Ecto neural progenitor cell (in vitro differentiated cells): ENCODE measurements at places on chromosomes 2 and 18.

- peak; percentile 8 for DNase-seq
These were observed 30.5 kb upstream of the TMEM131 start for GRCh38 chr2:98026292-98026691.

GRCh38 chr2:20549691-20550348 lies 101.1 kb downstream of the HS1BP3 start:
- no peak for DNase-seq

DNA sequence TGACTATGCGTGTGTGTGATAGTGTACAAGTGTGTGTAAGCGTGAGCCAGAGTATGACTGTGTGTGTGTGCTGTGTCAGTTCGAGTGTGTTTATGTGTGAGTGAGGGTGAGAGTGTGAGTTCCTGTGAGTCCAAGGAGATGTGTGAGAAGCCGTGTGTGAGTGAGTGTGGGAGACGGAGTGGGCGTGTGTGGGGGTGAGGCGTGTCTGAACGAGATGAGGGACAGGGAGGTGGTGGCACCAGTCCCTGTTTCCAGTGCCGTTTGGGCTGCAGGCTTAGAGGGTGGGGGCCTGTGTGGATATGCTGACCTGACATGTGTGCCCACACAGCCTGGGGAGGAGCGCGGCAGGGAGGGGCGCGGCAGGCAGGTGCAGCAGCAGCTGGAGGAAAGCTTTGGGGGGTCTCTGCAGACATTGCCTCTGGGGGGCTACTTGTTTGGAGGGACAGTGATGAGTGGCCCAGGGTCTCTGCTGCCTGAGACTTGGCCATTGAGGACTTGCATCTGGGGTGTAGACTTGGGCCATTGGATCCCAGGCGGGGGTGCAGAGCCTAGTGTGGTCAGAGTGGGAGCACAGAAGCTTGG lies 41.6 kb downstream of the GLI2 start:
- DNase-seq, result no peak

GRCh38 chr2:68171684-68172083 lies 14.0 kb downstream of the PNO1 start:
- no peak for DNase-seq

DNA sequence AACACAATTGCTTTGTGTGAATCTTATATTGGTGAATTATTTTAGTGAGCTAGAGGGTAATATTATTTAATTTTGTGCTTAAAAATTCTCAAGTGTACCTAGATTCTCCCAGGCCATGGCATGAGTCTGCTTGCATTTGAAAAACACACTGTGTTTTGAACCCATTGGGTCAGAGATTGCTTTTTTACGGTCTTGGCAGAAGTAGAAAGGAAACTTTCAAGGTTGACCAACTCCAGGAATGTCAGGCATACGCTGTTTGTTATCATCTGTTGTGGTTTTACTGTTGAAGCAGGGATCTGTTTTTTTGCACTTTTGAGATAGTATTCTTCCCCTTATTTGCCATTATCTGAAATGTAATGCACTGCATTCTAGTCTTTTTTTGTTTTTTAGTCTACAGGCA lies 377.4 kb downstream of the RPRM start:
- DNase-seq, result no peak

DNA sequence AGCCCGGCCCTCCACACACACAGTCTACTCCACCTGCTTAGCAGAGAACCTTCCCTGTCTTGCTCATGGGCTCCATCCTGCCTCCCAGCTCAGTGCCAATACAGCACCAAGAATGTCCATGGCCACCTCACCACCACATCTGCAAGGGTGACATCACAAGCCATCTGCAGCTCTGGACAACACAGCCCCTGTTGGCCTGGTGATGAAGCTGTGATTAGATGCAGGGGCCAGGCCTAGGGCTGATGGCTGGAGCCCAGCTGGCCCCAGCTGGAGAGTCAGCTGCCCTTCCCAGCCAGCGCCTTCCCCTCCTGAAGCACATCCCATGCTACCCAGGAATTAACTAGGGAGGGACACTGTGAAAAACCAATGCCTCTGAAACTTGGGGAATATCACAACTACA lies 91.1 kb downstream of the TTC32 start:
- peak; percentile 27 for DNase-seq

- DNase-seq, result no peak
These were observed 563 bp upstream of the GMCL1 start for GRCh38 chr2:69828938-69829255.

- no peak for DNase-seq
These were observed 157.9 kb upstream of the MAP3K20 start for GRCh38 chr2:172917716-172918115.

GRCh38 chr2:117621326-117621725 lies 193.2 kb upstream of the DDX18 start:
- DNase-seq, result no peak

- DNase-seq, result no peak
These were observed 126.1 kb upstream of the LTBP1 start for GRCh38 chr2:32820701-32821100.

- DNase-seq, result peak; percentile 13
These were observed 217.0 kb downstream of the ANAPC1 start for GRCh38 chr2:111667001-111667400.

DNA sequence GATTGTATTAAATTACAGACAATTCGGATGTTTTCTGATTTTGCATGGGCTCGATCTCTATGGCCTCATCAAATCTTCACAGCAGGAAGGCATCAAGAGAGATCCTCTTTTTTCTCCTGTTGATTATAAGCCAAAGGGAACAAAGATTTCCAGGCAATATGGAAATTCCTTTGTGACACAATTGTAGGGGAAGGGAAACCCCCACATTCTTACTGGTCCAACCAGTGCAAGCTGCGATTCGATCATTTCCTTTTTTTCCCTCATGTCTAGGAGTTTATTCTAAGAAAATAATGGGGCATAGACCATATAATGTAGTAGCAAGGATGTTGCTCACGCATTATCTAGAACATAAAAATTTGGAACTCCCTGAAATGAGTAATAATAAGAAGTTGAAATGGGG lies 87.7 kb downstream of the LYPD6 start:
- no peak for DNase-seq

DNA sequence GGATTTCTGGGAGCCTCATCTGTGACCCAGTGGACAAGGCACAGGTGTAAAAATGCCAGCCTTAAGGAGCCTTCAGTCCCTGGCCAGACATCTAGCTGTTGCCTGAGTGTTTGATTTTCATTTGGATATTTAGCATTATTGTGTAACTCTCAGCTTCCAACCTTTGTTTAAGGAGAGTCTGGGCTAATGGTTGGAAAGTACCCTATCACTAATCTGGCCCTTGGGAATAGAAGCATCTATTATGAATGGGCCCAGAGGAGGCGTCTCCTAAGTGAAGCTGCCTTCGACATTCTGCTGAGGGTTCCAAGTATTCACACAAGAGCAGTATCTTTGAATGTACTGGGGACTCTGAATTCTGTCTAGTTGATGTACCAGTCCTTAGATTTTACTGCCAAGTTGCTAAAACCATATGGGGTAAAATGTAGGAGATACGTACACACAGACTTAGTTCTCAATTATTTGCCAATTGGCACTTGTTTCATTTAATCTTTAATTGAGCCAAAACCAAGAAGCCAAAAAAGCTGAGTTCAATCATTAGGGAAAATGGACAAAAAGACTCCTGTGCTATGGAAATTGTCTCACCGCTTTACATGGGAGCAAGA lies 7.2 kb upstream of the ANKRD29 start:
- DNase-seq, result no peak

DNA sequence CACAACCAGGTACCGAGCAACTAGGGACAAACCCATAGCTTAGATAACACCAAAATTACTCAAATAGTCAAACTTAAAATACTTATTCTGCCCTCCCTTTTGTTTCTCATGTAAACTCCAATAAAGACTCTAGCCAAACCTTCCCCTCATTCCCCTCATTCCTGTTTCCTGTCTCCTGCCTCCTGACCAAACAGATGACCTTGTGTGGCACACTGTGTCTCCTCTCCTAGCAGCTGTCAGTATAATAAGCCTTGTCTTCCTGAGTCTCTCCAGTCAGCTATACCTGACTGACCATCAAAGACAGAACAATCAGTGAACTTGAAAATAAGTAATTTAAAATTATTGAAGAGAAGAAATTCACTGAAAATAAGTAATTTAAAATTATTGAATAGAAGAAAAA lies 14.3 kb downstream of the SULT1C4 start:
- no peak for DNase-seq

DNA sequence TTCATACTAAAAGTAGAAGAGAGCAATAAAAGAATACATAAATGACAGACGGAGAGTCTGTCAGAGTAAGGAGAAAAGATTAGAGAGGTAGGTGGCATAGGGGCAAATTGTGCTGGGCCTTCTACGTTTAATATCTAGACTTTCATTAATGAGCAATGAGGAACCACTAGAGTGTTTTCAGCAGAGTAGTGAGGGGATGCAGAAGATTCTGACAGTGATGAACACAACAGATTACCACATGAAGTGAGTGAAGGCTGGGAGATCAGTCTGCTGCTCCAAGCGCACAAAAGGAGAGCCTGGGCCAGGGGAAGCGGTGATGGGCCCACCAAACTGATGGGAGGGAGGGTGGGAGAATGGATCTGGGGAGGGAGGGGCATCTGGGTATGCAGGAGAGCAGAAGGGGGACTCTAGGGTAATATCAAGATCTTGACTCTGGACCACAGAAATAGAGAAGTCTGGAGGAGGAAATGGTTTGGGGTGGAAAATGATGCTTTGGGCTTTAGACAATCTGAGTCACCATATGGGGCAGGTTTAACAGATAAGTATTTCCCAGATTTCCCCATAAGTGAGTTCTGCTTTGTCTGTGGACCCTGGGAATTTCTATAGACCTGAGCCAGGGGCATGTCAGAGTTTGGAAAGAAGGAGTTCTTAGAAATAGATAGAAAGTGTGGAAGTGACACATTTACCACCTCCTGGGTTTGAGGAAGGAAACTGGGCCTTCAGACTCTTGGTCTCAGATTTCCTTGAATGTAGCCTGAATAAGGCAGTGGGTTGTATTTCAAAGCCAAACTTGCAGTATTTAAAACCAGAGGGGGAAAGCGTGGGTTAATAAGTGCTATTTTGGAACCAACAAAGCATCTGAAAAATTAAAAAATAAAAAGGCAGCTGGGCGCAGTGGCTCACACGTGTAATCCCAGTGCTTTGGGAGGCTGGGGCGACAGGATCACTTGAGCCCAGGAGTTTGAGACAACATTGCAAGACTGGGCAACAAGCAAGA lies 15.0 kb upstream of the IL1A start:
- no peak for DNase-seq

GRCh38 chr2:129794540-129794939 lies 184.9 kb upstream of the RAB6C start:
- DNase-seq, result no peak

DNA sequence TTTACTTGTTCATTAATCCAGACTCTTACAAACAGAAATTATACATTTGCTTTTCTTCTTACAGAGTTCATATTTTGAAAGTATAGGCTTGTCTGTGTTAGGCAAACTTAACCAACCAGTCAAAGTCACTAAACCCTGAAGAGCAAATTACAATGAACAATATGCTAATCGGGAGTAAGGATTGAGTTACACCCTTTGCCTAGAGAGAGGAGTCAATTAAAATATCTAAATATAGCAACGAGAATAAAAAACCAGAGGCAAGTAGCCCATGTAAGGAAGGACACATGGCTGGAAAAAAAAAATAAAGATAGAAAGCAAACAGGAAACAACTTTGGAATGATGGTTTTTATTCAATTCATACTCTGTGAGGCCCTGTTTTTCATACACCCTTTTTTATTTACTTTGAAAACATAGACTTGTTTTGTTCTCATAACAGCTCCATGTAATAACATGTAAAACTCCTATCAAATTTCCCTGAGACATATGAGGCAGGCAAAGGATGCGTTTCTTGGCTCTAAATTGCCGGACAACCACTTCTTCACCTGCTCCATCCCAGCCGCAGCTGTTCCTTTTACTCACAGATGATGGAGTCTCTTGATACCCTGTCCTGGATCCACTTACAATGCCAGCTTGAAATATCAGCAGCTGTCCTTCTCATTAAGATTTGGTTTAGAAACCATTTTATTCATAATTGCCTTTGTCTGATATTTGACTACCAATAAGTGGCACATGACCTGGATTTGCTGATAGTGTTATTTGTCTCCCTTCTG lies 767.7 kb upstream of the GCFC2 start:
- no peak for DNase-seq

DNA sequence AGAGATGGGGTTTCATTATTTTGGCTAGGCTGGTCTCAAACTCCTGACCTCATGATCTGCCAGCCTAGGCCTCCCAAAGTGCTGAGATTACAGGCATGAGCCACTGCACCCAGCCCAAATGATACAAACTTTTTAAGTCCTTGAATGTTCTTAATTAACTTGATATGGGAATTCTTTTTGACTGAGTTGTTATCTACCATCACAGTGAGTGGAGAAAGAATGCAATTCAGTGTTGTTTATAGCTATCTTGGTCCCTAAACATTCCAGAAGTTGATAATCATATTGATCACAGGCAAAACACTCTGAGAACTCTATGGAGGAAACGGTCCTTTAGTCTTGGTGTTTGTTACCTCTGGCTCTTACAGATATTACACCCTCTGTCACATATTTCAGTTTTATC lies 1072.5 kb downstream of the SUCLG1 start:
- DNase-seq, result no peak

GRCh38 chr2:189685540-189686229 lies 11.2 kb downstream of the ANKAR start:
- DNase-seq, result no peak

GRCh38 chr2:221060376-221060775 lies 511.7 kb downstream of the EPHA4 start:
- no peak for DNase-seq

DNA sequence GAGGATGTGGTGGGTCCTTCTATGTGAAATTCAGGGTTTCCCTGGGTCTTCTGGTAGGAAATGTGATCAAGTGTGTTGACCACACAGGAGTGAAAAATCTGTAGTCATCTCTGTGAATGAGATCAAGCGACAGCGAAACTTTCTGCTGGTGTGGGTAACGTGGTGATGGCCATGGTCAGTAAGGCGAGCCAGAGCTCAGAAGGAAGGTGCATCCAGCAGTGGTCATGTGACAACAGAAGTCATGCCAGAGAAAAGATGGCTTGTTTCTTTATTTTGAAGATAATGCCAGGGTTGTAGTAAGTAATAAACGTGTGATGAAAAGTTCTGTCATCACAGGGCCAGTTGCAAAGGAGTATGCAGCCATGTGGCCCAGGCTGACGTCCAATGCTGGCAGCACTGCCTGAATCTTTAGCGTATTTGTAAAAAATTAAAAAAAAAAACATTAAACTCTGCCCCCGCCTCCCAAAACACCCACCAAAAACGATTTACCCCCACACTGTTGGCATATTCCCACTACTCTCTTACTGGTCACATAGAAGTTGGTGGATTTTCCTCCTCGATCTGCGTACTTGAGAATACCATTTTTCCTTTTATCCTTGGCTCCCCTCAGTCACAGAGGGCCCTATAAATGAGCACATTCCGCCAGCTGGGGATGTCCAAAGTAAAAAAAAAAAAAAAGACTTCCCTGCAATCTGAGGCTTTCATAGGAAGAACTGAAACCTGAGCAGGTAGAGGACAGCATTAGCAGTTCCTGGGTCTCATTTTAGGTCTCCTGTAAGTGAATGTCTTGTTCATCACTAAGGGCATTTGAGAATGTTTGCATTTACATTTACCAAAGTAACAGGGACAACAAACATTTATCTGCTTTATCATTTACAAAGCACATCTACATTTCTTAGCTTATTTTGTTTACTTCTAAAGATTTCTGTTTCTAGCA lies 70.6 kb downstream of the SLC4A3 start:
- DNase-seq, result no peak

GRCh38 chr2:172179045-172179701 lies 76.5 kb upstream of the DLX2 start:
- no peak for DNase-seq
